HCEC 1CT (cell line): ENCODE measurements at places on chromosomes 16 and 17.
A peak's percentile ranks its signal among the peaks of the same experiment; 100 is the strongest.

DNA sequence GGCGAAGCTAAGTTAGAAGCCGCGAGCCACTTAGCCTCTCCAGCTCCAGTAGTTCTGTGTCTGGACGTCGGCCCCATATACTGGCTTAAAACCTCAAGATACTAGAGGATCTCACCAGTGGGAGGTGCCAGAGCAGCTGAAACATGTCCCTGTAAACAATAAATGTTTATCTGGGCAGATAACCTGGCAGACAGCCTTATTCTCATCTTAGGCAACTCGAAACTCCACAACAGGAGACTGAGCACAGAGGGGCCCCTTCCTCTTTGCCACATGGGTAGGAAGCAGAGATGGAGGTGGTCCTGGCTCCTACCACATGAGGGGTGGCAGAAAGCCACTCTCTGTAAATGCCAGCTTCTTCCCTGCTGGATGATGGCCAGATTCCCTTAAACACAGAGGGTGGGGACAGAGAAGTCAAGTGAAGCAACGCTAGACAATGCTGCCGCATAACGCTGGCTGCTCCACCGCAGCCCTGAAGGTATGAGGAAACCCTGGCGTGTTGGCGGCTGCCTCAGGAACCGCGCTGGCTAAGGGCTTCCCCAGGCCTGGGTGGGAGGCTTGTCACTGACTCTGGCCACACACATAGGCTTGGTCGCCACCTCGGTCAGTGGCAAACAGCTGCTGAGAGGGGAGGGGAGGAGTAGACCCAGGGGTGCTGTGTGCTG lies 67.9 kb downstream of the HIC1 start:
- DNase-seq, result no peak

- DNase-seq, result no peak
These were observed 244.1 kb upstream of the MON1B start for GRCh38 chr16:76946879-76947278.

DNA sequence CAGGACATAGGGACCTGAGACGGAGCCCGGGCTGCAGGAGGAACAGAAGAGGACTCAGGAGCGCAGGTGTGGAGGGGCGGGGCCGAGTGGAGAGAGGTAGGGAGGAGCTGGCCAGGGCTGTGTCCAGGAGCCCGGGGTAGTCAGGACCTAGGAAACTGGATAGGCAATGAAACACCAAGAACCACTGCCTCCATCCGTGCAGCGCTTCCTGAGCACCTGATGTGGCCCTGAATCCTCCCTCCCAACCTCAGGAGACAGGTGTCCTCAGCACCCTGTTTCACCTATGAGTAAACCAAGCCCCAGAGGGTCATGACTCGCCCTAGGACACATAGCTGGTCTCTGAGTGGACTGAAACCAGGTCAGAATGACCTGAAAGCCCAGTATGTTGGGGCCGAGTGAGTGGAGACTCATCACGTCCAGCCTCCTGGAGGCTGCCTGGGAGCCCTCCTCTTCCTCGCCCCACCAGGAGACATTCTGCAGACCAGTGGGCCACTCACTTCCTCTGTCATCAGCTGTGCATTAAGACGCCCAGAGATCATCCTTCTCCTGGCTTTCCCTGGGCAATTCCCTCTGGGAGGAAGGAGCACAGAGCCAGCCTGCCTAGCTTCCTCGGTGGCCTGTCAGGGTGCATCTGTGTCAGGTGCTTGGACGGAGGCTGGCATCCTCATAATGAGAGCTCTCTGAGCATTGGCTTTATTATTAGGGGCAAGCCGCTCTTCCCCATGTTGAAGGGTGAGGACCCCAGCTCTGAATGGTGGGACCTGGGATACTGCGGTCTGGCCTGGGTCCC lies 72.8 kb downstream of the SCNN1B start:
- DNase-seq, result no peak

GRCh38 chr17:64091116-64091515 lies 38.8 kb downstream of the ERN1 start:
- DNase-seq, result peak; percentile 45

- peak; percentile 32 for DNase-seq
These were observed 521 bp downstream of the GGA2 start for GRCh38 chr16:23509782-23510163.

DNA sequence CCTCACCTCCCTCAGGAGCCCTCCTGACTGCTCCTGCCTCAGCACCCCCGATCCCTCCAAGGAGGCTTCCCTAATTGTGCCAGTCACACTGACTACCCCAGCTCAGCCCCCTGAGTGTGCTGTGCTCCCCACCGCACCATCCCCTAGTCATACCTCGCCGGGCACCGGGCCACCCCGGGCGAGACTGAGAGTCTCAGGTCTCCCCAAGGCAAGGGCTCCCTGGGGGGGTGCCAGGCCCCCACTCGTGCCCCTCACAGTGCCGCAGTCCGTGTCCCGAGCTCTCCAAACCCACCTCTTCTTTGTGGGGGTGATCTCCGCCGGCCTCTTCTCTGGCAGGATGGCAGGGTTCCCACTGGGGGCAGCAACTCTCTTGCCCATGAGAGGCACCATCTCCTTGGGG lies 3.2 kb downstream of the TRPV3 start:
- no peak for DNase-seq

DNA sequence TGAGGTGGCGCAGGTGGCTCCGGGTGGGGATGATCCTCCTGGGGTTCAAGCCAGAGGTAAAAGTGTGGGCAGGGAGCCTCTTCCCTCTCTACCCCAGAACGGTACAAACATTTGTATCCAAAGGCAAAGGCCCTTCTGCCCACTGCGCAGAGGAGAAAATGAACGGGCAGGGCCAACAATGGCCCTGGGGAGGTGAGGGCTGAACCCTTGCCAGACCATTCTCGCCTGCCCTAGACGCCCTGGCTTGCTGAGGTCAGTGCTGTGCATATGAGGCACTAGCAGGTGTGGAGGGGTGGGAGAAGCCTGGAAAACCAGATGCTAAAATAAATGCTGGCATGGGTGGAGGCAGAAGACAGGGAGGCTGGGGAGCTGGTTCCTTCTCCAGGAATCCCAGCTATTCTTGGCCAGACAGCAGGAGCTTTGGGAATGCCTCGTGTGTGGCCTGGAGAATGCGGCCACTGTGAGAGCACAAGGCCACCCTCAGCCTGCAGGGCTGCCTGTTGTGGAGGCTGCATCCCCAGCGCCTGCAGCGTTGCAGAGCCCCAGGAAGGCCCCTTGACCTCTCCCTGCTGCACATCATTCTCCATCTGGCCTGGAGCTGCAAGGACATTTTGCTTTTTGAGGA lies 4.5 kb downstream of the C17orf50 start:
- DNase-seq, result no peak

GRCh38 chr16:56512025-56512424 lies 7.8 kb downstream of the BBS2 start:
- no peak for DNase-seq

DNA sequence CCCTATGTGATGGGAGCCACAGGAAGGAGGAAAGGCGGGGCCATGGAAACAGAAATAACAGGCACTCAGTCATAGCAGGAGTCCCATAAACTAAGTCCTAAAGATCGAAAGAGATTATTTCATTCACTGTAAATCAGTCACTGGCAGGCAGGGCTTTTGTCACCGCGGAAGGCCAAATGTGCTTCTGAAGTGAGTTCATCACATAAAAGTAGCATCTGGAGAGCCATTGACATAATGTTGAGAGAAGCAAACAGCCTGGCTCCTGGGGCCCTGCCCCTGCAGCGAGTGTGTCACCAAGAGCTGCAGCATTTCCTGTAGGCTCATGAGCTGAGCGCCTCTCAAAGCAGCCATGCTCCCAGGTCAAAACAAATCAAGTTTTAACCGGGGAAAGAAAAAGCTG lies 476.2 kb downstream of the HAPSTR1 start:
- no peak for DNase-seq

GRCh38 chr17:21094298-21094704 lies 32.5 kb upstream of the DHRS7B start:
- peak; percentile 11 for DNase-seq

- peak; percentile 18 for DNase-seq
These were observed 16.5 kb downstream of the ZP2 start for GRCh38 chr16:21194771-21195301.

GRCh38 chr16:89257281-89257731 lies 39.8 kb downstream of the ZNF778 start:
- no peak for DNase-seq

- DNase-seq, result peak; percentile 85
These were observed at the start of gene ZNF267 for GRCh38 chr16:31873556-31874365. Gene ZNF267 (plus strand): TSS chr16:31873807. CDS start chr16:31873967, 160 bp downstream.

GRCh38 chr17:76641501-76641900 lies 2.1 kb downstream of the ST6GALNAC1 start:
- DNase-seq, result no peak

DNA sequence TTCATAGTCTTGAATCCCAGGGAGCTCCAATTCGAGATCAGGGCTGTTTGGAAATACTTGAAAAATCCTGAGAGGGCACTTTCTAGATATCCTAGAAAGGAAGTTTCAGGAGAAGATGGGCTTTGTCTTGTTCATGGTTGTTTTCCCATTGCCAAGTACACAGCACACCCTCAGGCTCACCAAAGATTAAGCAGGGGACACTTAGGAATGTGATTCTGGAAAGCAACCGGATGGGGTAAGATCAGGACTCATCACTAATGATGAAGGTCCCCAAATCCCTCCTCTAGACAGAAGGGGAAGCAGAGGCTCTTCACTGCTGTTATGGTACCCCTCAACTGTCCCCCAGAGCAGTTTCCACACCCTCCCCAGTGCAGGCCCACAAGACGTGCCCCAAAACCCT lies 40.7 kb downstream of the VAC14 start:
- peak; percentile 36 for DNase-seq

GRCh38 chr17:6536053-6536452 lies 20.3 kb downstream of the PITPNM3 start:
- DNase-seq, result no peak

DNA sequence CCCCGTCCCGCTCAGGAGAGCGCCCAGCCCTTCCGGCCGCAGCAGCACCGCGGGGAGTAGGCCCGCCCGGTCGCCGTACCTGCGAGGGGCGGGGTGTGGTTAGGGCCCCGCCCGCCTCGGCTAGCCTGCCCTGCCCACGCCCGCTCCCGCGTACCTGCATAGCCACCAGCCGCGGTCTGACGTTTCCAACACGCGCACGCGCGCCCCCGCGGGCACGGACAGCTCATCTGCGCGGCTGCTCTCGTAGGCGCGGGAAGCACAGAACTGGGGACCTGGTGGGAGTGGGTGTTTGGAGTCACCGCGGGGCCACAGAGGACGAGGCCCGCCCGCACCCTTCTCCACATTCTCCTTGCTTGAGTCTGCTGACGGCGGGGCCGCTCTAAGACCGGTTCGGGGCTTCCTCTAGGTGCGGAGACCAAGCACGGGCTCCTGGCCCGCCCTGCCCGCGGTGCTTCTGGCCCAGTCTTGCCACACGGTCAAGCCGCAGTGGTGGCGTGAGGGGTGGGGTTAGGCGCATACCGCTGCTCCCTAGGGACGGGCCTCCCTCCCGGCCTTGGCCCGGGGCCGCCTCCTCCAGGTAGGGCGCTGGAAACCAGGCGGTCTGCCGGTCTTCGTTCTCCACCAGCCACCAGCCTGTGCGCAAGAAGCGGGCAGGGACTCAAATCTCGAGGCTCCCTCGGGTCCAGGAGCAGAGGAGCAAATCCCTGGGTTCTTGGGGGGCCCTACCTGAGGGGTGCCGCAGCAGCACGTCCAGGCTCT lies 1.8 kb downstream of the NOXO1 start:
- DNase-seq, result no peak

DNA sequence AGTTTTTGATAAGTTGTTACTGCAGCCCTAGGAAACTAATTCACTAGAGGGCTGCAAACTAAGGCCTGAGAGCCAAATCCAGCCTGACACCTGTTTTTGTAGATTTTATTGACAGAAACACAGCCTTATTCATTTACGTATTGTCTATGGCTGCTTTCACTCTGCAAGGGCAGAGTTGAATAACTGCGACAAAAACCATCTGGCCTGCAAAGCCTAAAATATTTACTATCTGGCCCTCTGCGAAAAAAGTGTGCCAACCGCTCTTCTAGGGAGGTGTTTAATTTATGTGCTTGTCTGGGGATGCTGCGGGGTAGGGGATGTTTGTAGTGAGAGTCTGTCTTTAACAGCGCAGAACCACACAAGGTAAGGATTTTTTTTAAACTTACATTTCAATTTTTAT lies 165.0 kb upstream of the RBFOX1 start:
- no peak for DNase-seq

GRCh38 chr17:73749337-73749823 lies 105.1 kb upstream of the SDK2 start:
- DNase-seq, result no peak

DNA sequence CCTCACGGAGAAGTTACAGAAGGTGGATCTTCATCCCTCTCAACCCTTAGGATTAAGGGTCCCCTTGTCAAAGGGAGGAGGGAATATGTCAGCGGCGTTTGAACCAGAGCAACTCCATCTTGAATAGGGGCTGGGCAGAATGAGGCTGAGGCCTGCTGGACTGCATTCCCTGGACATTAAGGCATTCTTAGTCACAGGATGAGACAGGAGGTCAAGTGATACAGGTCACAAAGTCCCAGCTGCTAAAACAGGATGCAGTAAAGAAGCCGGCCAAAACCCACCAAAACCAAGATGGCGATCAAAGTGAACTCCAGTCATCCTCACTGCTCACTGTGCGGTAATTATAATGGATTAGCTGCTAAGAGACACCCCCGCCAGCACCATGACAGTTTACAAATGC lies 36.7 kb downstream of the RBFOX3 start:
- DNase-seq, result peak; percentile 63

GRCh38 chr16:55500530-55501011 lies 8.3 kb upstream of the LPCAT2 start:
- no peak for DNase-seq

- DNase-seq, result no peak
These were observed 30.0 kb downstream of the MYO18A start for GRCh38 chr17:29150161-29150560.

- peak; percentile 90 for DNase-seq
These were observed at the start of gene GFER for GRCh38 chr16:1983544-1984346. Gene GFER (plus strand): TSS chr16:1984193. CDS start chr16:1984219, 26 bp downstream.

DNA sequence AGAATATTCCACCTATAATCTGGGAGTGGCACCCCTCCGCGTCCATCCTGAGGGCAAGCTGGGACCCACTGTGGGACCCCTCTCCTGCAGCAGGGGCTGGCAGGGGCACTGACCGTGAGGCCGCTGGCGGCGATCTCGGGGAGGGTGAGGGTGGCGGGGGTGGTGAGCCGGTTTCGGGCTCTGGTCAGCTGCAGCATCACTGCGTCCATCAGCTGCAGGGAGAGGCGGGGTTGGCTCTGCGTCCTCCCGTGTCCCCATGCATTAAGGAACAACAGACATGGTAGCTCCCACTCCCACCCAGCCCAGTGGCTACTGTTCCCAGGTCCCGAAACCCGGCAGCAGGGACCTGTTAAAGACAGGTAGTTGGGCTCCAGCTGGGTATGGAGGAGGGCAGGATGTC lies 3.3 kb downstream of the SMIM22 start:
- DNase-seq, result no peak

- DNase-seq, result no peak
These were observed 1.7 kb downstream of the TNFRSF13B start for GRCh38 chr17:16969931-16970906.

DNA sequence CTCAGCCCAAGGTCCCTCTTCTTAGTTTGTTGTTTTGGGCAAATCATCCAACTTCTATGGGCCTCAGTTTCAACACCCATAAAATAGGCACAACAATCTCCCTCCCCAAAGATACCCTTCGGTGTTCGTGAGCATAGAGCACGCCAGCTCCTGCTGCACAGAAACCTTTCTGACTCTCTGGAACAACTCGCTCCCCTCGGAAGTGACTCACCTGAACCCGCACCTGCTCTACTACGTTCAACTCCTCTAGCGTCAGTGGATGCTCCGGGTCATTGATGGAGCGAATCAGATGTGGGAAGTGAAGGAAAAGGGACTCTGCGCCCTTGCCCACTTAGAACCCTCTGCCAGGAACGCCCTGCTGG lies 445 bp downstream of the CIAO2B start:
- DNase-seq, result no peak

GRCh38 chr17:10622617-10623485 lies 34.3 kb downstream of the MYH3 start:
- DNase-seq, result no peak

- DNase-seq, result no peak
These were observed 50.4 kb downstream of the ARHGAP27 start for GRCh38 chr17:45382226-45382625.
